ENCODE measurements at places on chromosomes 4 and X.

- DNase-seq, result no peak
Observed at GRCh38 chrX:29530501-29530900, 684.9 kb upstream of the MAGEB2 start.

DNA sequence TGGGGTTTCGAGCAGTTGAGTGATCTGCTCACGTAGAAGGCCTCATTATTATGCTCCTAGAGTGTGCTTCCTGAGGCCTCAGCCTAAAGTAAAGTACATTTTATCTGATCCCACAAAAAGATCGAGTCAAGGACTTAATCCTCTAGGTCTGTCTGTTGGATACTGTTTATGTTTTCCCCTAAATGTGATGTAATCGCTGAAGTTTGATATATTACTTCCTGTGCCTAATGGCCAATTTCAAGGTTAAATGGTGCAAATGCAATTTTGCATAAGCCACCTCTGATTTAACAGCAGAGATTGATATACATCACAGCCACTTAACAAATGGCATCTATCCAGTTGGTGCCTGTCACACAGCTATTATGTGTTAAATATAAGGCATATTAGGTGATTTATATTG, 19.4 kb upstream of the SERTM2 start:
- no peak for DNase-seq

GRCh38 chrX:139974471-139974870, 9.2 kb upstream of the CXorf66 start:
- DNase-seq, result no peak

DNA sequence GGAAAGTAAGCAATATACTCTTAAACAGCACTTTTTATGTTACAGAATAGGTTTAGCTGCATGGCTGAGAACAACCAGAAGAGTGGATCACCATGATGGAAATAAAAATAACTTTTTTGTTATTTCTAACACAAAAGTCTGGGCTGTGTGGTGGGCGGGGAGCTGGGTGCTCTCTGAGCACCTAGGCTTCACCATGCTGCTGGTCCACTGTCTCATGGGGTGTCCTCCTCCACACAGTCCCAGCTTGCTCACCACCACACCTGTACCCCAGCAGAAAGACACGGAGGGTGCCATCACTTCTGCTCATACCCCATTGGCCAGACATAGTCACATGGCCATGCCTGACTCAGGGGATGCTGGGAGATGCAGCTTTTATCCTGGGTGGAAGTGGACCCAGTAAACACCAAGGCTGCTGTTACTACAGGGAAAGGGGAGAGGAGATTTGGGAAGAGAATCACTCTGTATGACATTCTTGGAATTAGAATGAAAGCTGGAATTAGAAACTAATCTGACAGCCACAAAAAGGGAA, 45.0 kb downstream of the CPZ start:
- DNase-seq, result no peak

- DNase-seq, result peak; percentile 28
Observed at GRCh38 chrX:7083468-7084396, 63.8 kb upstream of the STS start.

- DNase-seq, result no peak
Observed at GRCh38 chr4:78692822-78693170, 83.4 kb upstream of the BMP2K start.

- no peak for DNase-seq
Observed at GRCh38 chr4:67608027-67608426, 49.5 kb downstream of the STAP1 start.

GRCh38 chr4:89821612-89822011, 15.3 kb downstream of the SNCA start:
- no peak for DNase-seq

DNA sequence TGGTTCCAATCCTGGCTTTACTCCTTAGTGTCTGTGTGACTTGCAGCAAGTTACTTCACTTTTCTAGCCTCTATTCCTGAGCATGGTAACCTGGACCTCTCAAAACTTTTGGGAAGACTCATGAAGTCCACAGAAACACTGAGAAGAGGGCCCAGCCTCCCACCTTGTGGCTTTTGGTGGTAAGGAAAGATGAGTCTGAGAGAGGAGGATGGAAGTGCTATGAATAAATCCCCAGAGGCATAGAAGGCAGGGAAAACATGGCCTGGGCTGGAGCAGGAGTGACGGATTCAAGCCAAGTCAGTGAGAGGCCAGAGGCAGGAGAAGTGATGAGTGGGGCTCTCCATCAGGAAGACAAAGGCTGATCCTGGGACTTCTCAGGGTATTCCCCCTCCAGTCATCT, 10.9 kb upstream of the MAGEA4 start:
- no peak for DNase-seq

DNA sequence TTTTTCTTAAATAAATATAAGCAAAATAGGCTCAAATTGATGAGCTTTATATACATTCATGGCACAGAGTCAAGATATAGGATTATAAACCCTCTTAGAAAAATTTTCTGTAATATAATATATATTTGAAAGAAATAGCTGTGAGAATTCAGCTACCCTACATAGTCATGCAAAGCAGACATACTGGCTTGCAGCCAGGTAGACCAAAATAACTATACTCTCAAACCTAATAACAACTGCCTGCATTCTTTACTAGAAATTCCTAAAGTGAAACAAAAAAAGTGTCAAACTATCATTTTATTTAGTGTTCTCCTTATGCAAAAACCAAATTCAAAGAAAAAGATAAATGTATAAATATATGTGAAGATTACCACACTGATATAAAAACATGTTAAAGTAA, 1390.2 kb downstream of the C4orf33 start:
- DNase-seq, result no peak

DNA sequence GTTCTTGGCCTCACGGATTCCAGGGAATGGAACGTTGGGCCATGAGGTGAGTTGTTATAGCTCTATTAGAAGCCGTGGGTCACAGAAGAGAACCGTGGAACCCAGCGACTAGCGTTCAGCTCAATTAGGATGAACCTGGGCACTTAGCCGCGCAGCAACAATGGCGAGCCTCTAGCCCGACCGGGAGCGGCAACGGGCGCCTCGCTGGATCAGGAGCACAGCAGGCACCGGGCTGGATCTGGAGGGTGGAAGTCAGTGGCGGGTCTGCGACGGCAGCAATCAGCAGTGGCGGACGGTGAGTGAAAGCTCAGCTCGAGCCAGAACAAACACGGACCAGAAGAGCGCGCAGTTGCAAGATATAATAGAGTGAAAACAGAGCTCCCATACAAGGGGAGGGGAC, 34.2 kb downstream of the AGA start:
- no peak for DNase-seq

DNA sequence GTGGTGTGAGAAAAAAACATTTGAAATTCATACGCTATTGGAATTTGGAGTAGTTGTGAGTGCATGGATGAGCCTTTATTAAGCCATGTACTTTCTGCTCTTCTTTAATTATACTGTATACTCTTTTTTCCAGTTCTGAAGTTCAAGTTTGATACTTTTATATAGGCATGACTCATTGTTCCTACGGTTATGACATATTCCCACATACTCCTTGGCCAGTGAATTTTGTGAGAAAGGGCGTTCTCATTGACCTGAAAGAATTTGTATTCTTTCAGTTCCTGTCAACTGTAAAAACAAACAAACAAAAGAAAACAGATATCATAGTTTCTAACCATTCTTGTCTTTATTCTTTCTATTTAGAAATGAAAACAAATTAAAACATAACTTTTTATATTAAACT, 407.3 kb downstream of the MAPK10 start:
- no peak for DNase-seq

DNA sequence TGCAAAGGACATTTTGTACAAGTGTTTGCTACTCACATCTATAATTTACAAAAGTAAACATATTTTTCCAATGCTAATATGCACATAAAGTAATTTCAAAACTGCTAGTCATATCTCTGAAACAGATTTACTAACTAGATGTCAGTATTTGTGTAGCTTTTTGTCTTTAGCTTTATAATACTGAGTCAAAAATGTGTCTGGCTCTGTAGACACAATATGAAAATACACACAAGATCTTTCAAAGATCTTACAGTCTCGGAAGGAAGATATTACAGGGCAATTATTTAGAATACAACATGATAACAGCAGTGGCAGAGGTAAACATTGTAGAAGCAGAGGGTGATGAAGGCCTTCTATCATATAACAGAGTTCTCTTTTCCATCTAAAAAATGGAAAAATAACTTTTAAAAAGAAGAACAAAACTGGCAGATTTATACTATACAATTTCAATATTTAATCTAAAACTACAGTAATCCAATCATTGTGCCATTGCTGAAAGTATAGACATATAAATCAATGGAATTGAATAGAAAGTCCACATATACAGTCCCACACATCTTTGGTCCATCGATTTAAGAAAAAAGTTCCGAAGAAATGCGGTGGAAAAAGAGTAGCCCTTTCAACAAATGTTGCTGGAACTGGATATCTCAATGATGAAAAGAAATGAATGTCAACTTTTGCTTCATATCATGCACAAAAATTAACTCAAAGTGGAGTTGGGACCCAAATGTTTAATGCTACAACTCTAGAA, 29.4 kb downstream of the ARAP2 start:
- no peak for DNase-seq

DNA sequence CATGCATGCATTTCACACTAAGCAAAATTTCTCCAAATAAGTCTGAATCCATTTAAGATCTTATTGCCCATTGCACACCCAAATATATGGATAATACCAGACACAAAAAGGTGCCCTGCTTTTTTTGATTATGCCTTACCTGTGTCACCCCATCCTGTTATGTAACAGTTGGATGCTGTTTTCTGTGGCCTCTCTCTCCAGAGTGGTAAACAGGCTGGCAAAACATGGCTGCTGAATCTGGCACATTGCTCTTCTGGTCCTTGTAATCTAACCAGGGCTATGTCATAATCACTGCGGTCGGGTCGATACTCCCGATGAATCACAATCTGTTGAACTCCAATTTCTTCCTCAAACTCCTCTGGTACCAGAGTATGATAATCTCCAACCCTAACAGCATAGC, 70.1 kb downstream of the PRSS12 start:
- no peak for DNase-seq

GRCh38 chrX:50684871-50685270, 129.1 kb downstream of the SHROOM4 start:
- DNase-seq, result no peak

DNA sequence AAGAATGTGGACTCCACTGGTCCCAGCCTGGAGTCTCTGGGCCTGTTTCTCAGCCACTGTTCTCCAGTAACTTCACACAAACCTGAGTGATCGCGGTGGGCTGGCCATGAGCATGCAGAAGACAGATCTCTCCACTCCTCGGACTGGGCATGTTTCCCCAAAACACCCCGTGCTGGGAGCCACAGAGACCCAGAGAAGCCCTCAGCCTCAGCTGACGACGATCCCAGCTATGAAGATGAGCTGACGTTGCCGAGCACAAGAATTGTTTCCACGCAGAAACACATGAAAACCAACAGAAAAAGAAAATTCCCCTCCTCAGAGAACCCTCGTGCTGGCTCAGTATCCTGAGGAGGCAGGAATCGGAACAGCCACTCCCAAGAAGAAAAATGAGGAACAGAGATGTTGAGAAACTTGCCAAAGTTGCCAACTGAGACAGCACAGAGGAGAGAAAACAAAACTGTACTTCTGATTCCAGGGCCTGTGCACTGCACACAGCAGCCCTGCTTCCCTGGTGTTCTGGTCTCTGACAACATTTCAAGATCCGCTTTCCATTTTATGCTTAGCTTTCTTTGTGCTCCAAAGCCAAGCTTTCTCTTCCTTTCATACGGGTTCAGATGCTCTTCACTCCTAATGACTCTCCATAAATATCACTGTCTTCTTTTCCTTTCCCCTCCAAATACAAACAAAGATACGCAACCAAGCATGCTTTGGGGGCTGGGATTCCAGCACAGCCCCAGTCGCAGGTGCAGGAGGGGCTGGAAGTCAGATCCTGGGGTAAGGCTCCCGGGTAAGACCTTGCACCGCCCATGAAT, 81.4 kb downstream of the IRF2 start:
- DNase-seq, result no peak

DNA sequence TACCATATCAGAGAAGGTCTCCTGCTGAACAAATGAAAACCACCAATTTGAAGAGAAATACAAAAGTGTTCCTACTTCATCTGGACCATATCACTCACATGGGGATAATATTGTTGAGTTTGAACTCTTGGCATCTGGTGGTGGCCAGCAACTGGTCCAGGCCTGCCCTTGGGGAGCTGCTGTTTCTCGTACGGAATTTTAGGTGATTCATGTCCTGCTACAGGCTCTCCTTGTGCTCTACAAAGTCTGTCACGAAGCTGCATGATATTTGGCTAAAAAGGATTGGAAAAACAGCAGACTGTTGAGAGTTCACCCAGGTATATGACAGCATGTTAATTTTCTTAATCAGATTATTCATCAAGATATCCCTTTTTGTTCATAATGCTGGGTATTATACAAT, 42.2 kb downstream of the SEC31A start:
- DNase-seq, result no peak

- no peak for DNase-seq
Observed at GRCh38 chr4:168725930-168726329, 229.1 kb downstream of the PALLD start.

- DNase-seq, result no peak
Observed at GRCh38 chr4:123340381-123340701, 56.3 kb upstream of the SPRY1 start.

DNA sequence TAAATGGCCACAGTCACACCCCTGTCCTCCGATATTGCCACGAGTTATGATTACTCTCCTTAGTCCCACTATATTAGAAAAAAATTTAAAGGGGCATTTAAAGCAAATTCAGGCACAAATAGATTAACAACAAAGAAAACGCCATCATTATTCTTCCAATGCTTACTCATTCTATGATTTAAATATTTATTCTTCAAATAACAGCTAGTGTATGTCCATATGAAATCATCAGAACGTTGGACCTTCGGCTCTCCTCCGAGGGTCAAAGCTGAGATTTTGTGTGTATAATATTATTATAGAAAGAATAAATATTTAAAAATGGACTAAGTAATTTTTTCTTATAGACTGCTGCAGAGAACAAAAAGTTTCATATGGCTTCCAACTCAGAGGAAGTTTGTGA, 122.9 kb downstream of the MAML3 start:
- DNase-seq, result no peak

DNA sequence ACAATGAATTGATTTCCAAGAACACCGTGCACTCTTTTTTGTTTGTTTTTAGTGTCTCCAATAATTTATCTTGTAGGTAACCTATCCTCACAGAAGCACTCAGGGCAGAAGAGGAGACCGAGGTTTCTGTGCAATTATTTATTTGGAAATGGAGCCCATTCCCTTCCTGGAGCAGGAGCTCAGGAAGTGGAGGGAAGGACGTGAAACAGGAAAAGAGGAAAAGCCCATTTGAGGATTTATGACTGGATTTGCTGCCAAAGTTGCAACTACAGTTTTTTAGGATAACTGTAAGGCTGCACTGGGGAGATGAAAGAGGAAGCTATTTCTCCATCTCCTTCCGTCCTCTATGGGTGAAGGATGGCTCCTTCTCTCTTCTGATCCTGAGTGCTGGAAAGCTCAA, 31.7 kb upstream of the MXRA5 start:
- no peak for DNase-seq

GRCh38 chr4:53545273-53545672, 46.0 kb downstream of the LNX1 start:
- no peak for DNase-seq

DNA sequence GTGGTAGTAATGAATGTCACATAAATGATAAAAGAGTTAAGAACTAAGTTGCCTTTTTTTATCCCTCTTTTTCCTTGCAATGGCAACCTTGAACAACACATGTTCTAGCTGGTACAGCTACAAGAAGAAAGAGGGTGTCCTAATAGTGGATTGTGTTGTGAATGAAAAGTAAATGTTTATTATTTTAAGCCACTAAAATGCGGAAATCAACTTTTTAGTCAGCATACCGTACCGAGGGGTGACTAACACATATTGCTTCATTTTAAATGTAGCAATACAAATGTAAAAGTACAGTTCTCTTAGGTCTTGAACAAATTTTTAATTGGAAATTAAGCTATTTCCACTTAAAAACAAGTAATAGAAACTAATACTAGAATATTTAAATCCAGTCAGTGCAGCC, 17.7 kb upstream of the AP1AR start:
- DNase-seq, result no peak

Measured in activated CD8-positive, alpha-beta memory T cell treated with anti-CD3 and anti-CD28 coated beads for 1 hour (primary cell).